ENCODE measurements at places on chromosomes 5 and 9. TPM values are rescaled to one million over a fixed set of nuclear protein-coding genes. Genes with fewer than 3 reads are reported as not detected.

- no peak for DNase-seq
Measured at GRCh38 chr5:73644385-73644963, 18.5 kb downstream of the ARHGEF28 start.

DNA sequence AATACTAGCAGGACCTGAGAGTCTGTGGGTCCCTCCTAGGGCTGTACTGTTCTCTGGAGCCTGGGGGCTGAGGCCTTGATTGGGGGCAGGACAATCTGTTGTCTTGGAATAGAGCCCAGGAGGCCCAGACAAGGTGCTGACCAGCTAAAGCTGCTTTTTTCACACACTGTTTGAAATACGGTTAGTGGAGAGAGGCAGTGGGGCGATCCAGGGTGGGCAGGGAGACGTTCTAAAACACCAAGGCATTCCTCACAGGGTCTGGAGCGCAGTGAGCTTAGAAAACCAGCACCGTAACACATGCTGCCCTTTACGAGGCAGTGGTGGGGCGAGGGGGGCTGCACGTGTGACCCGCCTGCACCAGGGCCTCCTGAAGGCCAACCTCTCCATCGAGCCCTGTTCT lies 55.1 kb downstream of the EHMT1 start:
- DNase-seq: no peak

DNA sequence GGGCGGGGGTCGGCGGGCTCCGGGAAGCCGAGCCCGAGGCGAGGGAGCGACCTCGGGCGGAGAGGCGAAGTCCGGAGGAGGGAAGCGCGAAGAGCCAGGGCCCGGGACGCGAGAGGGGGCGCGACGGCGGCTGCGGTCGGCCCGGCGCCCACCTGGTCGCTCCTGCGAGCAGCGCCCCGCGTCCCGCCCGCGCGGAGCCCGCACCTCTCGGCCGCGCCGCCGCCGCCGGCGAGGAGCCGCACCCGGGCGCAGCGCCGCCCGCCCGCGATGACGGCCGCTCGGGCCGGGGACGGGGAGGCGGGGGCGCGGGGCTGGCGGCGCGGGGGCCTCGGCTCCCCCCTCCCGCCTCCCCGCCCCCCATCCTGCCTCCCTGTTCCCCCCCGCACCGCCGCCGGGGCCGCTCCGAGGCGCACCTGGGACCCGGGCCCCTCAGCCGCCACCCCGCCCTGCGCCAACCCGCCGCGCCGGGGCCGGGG lies 2.6 kb downstream of the NR5A1 start:
- DNase-seq: no peak

- no peak for DNase-seq
Measured at GRCh38 chr5:181190711-181191525, 14.1 kb downstream of the TRIM7 start.

DNA sequence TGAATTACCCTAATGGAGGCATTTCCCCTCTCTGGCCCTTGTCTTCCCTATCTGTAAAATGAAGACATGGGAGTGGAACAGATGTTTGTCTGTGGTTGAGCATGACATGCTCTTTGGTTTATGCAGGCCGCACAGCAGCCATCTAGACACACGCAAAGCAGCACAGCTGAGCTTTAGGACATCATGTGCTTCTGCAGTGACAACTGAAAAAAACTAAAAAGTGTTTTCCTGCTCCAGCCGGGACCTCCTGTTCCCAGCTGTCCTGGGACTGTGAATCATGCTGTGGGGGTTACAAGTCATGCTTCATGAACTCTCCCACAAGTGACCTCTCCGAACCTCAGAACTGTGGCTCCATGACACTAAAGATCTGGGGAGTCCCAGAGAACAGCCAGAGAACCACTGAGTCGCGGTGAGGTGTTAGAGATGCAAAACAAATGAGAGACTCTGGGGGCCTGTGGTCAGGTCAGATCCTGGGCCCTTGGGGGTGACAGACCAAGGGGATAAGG lies 1.7 kb downstream of the SMIM3 start:
- DNase-seq: no peak

- DNase-seq: no peak
Measured at GRCh38 chr9:91063471-91063870, 261.9 kb downstream of the SYK start.

ANKRD55 gene
- total RNA-seq: 0.23 TPM
